G401 (cell line): ENCODE measurements at places on chromosomes 7 and 10.
A peak's percentile ranks its signal among the peaks of the same experiment; 100 is the strongest.

- DNase-seq = no peak
Observed at GRCh38 chr10:132574783-132575319, 37.3 kb downstream of the INPP5A start.

GRCh38 chr7:131007439-131008330 lies 273.7 kb upstream of the KLF14 start:
- DNase-seq = peak; percentile 85

- DNase-seq = no peak
Observed at GRCh38 chr7:75687246-75688088, 51.3 kb downstream of the HIP1 start.

DNA sequence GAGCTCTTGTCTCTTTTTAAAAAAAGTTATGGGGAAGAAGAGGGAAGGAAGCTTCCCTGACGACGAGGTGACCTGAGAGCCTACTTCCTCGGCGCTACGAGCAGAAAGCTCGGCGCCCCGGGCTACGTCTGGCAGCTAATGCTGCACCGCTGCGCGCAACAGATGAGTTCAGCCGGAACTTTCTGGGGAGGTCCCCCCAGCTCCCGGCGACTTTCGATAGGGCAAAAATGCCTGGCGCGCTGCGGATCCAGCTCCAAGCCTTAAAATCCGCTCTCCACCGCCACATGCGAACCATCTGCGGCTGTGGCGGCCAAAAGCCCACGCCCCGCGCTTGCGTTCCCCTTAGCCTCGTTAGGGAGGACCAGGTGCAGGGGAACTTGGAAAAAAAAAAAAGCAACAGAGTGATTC lies 621 bp downstream of the P4HA1 start:
- peak; percentile 60 for DNase-seq

- no peak for DNase-seq
Observed at GRCh38 chr10:14618674-14619073, 156.0 kb downstream of the FAM107B start.

- no peak for DNase-seq
Observed at GRCh38 chr7:93013446-93014061, 104.2 kb downstream of the SAMD9 start.

DNA sequence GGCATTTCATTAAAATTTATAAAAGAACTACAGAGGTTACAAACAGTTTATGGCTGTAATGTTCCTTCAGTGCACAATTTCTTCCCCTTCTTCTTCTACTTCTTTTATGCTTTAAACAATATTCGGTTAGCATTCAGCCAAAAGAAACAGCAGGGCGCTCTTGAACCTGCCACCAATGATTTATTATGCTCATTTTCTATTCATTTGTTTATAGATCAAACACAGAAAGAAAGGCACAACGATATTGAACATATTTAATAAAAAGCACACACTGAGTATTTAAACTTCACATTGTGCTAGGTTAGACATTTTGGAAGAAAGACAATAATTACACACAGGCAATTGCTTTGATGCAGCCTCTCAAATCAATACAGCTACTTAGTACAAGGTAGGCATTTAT lies 1025.8 kb upstream of the LRRN3 start:
- DNase-seq = no peak

- no peak for DNase-seq
Observed at GRCh38 chr7:6571160-6571779, 6.0 kb upstream of the ZDHHC4 start.

GRCh38 chr10:45379891-45380540 lies 6.0 kb downstream of the ALOX5 start:
- no peak for DNase-seq

- DNase-seq = no peak
Observed at GRCh38 chr10:114453576-114453975, 49.3 kb upstream of the AFAP1L2 start.

DNA sequence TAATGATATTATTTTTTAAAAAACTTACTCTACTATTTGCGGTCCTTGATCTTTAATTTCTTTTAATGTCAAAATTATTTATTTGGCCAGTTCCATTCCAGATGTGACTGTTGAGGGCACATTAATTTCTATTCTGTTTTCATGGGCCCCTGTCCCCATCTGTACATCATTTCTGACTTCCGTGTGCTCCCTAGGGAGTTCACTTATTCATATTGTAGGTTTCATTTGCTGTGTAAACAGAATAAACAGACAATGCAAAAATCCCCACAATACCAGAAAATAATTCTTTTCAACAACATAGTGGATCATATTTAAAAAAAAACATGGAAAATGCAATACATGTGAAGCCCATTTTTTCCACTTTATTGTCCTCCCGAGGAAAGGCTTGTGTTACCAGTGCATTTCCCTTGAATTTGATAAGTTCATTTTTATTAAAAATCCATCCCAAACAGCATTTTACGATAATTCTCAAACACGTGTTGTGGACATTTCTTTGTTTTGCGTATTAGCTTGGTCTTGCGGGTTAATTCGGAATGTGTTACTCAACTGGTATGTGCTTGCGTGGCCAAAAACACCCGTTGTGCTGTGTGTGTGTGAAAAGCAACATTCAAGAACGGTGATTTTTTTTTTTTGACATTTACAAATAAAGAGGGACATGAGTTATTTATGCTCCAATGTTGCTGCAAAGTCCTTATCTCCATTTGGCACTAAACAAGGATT lies 138.4 kb downstream of the MGMT start:
- no peak for DNase-seq

- no peak for DNase-seq
Observed at GRCh38 chr10:101848894-101849351, 5.3 kb upstream of the KCNIP2 start.

GRCh38 chr10:6045314-6045848 lies 16.8 kb downstream of the IL2RA start:
- no peak for DNase-seq

- DNase-seq = peak; percentile 73
Observed at GRCh38 chr10:71279590-71280170, 39.4 kb upstream of the SLC29A3 start.

- no peak for DNase-seq
Observed at GRCh38 chr7:151113344-151114150, 27.3 kb downstream of the AGAP3 start.

DNA sequence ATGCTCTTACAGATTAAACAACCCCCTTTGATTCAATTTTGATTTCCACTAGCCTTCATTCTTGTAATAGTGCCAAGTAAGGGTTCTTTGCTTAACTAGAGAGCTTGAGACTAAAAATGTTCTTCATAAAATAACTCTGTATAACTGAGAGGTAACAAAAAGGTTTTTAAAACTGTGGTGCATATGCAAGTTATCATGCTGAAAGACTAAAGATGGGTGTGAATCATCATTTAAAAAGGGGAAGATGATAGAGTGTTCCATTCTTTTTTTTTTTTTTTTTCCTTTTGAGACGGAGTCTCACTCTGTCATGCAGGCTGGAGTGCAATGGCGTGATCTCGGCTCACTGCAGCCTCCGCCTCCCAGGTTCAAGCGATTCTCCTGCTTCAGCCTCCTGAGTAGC lies 11.1 kb downstream of the MDFIC start:
- no peak for DNase-seq

- DNase-seq = no peak
Observed at GRCh38 chr7:50805447-50806125, 22.9 kb upstream of the GRB10 start.

GRCh38 chr10:59079386-59080226 lies 96.8 kb upstream of the PHYHIPL start:
- no peak for DNase-seq

DNA sequence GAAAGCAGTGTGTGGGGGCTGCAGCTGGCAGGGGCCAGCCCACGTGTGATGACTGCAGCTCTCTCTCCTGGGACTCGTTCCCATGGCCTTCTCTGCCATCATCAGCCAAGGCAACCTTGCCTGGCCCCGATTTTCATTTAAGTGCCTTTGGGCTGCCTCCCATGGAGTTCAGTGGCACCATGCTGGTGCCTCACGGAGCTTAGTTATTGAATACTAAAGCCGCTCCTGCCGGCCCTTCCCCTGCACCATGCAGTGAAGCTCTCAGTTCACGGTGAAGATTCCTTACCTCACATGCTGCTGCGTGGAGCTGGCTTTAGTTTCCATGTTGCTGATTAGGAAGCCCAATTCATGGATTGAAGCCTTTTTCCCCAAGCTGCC lies 141.5 kb upstream of the EEPD1 start:
- peak; percentile 11 for DNase-seq

GRCh38 chr10:121265360-121266123 lies 332.7 kb downstream of the FGFR2 start:
- no peak for DNase-seq

GRCh38 chr7:128122576-128123290 lies 91.5 kb upstream of the LRRC4 start:
- DNase-seq = no peak

DNA sequence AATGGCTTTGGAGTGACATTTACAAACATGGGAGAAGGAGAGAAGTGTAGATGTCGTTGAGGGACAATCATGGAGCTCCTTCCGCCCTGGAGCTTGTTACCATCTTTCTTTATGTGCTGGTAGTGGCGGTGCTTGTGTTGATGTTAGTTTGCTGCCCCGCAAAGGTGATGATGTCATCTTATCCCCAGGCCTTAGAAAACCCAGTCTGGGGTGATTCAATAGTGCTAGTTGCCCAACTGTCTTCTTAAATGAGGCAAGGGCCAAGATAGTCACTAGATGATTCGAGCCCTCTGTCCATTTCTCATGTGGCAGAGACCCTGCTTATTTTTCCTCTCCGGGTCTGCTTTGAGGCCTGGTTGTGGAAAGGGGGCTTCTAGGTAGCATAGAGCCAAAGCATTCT lies 277.4 kb downstream of the CCSER2 start:
- no peak for DNase-seq

- no peak for DNase-seq
Observed at GRCh38 chr10:86300399-86300925, 66.1 kb downstream of the GRID1 start.

DNA sequence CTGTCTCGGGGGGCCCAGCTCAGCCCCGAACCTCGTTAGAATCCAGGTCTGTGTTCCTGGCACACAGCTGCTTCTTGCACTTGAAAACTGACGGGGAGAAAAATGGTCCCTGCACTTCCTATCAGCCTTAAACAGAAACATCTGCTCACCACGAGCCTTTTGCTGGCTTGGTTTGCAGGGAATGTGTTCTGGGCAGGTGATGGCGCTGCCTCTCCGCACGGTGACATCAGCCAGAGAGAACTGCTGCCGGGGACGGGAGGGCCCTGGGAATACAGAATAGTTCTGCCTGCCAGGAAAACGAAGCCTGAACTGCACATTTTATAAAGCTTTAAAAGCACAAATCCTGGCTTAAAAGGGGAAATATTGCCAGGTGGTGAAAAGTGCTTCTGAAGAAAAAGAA lies 622.5 kb downstream of the TYW1 start:
- DNase-seq = no peak

GRCh38 chr7:126959649-126960048 lies 293.1 kb downstream of the GRM8 start:
- DNase-seq = no peak

GRCh38 chr10:131311661-131312477 lies at the start of gene TCERG1L:
Gene TCERG1L, minus strand, starts transcription at chr10:131311721. Its CDS starts 86 bp downstream, at chr10:131311635.
- no peak for DNase-seq

DNA sequence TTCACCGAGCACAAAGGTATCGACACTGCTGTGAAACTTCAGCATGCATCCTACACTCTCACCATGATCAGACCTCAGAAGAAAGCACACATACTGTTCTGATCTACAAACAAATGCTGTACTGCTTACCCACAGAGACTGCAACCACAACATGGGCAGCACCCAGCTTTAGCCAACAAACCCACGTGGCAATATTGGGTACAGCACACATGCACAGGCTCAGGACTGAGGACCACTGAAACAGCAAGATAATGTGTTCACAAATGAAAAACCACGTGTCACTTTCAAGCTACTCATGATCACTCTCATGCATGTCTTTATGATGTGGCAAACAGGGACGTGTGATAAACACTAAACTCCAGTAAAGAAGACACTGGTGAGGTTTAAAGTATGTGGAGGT lies 119.3 kb upstream of the PTN start:
- no peak for DNase-seq

- peak; percentile 30 for DNase-seq
Observed at GRCh38 chr10:116044801-116045248, 228.2 kb downstream of the GFRA1 start.

DNA sequence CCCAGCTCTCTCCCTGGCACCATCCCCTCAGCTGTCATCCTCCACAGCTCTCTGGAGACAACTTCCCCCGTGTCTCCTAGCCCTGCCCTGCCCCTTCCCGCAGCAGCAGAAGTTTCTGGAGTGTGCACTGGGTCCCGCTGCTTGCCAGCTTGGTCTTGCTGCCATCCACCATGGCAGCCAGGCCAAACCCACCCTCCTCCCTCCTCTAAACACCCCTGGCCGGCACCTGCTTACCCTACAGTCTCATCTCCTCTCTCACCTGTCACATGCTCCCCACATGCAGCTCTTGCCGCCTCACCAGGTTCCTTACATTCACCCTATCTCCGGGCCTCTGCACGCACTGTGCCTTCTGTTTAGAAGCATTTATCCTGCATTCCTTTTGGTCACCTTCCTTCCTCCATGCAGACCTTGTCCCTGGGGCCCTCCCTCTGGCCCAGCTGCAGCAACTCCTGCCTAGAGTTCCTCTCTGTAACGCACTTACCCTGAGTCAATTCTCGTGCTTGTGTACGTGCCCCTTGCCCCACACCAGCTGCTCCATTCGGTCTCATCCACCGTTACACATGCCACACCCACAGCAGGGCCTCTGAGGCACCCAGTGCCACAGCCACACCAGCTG lies 93.9 kb upstream of the RET start:
- DNase-seq = no peak

DNA sequence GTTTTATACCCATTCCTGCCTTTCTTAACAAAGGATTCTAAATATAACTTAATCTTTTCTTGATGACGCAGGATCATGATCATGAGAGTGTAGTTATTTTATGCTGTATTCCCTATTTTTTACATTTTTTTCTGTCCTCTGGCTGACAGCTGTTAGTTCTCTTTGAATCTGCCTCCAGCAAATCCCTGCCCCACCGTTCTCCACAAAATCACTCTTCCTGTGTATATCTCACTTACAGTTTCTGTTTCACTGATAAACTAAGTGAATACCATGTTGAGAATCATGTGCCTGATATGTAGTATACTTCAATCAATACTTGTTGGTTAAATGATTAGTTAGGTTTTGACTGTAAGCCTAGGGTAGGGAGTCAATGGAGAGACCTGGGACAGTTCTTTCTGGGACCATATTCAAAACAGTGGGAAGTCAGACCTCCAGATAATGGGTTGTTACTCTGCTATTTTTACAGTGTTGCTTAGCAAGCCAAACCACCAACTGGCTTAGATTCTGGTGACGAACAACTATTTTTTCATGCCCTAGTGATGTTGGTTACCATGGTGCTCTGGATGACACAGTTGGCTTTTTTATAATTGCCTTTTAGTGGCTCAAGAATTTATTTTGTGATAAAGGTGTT lies 12.8 kb downstream of the CNNM1 start:
- peak; percentile 68 for DNase-seq
